Right atrium auricular region (tissue), 2 donors: ENCODE measurements at places on chromosomes 1 and 21. TPM values are rescaled to one million over a fixed set of nuclear protein-coding genes. Genes with fewer than 3 reads are reported as not detected.

DNA sequence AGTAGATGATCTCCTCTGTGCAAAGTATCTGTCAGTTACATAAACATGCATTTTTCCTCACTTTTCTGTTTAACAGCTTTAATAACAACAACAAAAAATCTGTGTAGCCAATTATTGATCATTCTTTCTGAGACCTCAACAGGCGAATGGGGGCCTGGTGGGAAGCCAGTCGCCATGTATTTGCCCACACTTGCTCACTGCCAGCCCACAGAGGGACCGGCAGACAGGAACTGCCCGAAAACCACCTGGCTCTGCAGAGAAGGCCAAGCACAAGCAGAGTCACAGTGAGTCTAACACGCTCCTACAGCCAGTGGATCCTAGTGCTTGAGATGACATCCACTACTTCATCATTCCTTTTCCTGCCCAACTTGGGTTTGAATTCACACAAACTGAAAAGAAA lies 56.1 kb downstream of the NPHP4 start:
- DNase-seq, result no peak

GRCh38 chr1:22975694-22976093 lies 3.0 kb upstream of the LACTBL1 start:
- no peak for DNase-seq

DNA sequence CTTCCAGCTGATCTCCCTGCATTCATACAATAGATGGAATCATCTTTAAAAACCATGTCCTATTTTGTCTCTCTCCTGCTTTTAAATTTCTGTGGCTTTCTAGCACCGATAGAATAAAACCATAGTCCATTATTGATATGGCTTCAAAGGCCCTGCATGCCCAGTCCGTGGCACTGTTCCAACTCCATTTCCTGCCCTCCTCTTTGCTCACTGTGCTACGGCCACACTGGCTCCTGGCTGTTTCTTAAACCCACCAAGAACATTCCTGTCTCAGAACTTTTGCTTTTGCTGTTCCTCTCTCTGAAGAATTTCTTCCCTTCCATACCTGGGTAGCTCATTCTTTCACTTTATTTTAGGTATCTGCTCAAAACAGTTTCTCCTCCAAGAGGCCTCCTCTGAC lies 7.2 kb downstream of the SLAMF1 start:
- no peak for DNase-seq

- DNase-seq, result no peak
Observed at GRCh38 chr21:34569381-34569979, 45.4 kb downstream of the RCAN1 start.

GRCh38 chr1:103190766-103191165 lies 82.4 kb upstream of the COL11A1 start:
- DNase-seq, result no peak

- no peak for DNase-seq
Observed at GRCh38 chr1:206979379-206980043, 9.3 kb upstream of the FCAMR start.

- DNase-seq, result peak; percentile 82
Observed at GRCh38 chr1:41573785-41574713, 89.6 kb upstream of the EDN2 start.

DNA sequence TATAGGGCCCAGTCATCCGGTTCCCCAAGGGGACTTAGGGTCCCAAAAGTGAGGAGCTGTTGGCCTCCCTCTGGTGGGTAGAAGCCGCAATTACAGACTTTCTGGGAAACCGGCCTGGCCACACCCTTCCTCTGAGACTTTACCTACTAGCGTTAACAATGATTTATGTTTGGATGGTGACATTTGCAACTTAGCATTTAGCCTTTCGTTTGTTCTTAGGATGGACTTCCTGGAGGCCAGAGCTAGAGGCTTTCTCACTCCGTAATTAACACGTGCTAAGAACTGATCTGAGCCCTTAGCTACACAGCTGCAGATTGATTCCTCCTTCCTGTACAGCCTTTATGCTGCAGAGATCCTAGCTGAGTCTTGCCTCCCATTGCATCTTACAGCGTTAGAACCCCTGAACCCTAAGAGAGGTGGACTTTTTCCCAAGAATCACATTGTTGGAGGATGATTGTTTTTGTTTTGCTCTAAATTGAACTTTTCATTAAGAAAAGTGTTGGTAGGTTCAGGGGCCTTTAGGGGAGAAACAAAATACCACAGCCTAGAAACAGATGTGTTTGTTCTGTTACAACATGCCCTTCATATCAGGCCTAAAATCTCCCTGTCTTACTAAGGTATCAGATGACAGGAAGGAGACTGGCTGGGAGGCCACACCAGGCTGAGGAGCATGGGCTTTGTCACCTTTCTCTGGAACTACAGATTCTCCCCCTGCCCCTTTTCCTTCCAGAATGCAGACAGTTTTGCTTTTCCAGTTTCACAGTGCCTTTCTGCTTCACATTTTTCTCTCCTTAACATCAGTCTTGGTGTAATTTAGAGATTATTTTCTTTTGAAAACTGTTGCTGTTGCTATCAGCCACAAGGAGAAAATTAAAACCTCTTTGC lies 1.9 kb downstream of the S100A11 start:
- DNase-seq, result peak; percentile 68

DNA sequence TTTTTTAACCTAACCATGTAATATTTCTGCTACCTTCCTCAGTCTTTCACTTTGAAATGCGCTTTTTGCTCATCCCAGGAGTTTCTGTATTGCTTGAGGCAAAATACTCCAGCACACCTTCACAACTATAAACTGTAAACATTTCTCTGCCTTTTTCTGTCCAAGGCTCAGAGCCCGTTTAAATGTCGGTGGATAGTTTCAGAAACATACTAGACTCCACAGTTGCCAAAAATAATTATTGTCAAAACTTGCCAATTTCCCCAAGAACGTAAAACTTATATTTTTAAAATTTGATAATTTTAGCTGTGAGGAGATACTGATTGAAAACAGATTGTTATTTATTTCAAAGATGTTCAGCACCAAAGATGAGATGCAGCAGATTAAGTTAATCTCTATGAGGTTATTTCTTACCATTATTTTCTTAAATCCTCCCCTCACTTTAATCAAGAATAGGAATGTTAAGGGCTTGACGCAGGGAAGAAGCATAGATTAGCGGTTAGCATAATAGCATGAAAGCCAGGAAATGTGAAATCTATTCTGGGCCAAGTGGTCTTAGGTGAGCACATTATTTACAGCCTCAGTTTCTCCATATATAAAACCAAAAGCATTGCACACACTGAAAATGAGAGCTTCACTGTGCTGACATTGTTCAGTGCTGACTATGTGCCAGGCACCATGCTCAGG lies 91.5 kb upstream of the ESRRG start:
- DNase-seq, result no peak

GRCh38 chr1:210792250-210793102 lies 341.5 kb downstream of the KCNH1 start:
- DNase-seq, result no peak

- DNase-seq, result no peak
Observed at GRCh38 chr1:22689505-22689904, 21.1 kb upstream of the EPHB2 start.

- DNase-seq, result no peak
Observed at GRCh38 chr1:12294076-12294475, 64.2 kb downstream of the VPS13D start.

DNA sequence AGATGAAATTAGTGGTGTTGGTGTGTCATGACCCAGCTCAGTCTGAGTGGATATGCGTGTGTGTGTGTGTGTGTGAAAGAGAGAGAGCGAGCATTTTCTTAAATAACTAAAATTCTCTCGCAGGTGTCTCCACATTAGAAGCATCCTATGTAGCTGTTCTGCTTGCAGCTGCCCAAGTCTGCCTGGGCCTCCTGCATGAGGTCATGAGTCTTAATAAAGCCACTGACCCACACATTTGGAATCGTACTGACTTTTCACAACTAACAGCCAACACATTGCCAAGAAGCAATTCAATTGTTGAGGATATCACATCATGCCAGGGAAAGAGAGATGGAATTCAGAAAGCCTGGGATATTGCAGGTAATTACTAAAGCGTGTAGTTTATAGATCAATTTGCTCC lies 238.2 kb upstream of the AJAP1 start:
- DNase-seq, result no peak

- no peak for DNase-seq
Observed at GRCh38 chr1:69533343-69533742, 34.4 kb upstream of the LRRC7 start.

HRNR gene
- total RNA-seq, result not detected

GBP4 gene
- 6.2 TPM for total RNA-seq

DNA sequence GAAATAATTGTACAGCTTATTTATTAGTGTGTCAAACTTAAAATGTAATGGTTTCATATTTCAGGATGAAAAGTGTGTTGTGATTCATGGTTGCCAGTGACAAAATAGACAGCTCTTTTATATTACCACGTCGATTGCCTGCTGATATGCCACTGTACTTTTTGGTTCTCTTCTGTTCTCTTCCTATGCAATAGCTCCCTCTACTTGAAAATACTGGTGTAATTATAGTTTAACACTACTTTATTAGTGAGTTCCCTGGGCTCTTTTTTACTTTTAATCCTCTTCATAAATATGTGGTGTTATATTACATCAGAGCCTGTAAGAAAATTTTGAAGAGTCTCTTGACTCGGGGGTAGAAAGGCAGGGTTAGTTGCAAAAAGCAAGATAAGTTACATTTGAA lies 111.3 kb downstream of the PATJ start:
- no peak for DNase-seq

USP21 gene
- total RNA-seq, result 14.4 TPM
